ENCODE measurements at places on chromosomes 16 and 17.

DNA sequence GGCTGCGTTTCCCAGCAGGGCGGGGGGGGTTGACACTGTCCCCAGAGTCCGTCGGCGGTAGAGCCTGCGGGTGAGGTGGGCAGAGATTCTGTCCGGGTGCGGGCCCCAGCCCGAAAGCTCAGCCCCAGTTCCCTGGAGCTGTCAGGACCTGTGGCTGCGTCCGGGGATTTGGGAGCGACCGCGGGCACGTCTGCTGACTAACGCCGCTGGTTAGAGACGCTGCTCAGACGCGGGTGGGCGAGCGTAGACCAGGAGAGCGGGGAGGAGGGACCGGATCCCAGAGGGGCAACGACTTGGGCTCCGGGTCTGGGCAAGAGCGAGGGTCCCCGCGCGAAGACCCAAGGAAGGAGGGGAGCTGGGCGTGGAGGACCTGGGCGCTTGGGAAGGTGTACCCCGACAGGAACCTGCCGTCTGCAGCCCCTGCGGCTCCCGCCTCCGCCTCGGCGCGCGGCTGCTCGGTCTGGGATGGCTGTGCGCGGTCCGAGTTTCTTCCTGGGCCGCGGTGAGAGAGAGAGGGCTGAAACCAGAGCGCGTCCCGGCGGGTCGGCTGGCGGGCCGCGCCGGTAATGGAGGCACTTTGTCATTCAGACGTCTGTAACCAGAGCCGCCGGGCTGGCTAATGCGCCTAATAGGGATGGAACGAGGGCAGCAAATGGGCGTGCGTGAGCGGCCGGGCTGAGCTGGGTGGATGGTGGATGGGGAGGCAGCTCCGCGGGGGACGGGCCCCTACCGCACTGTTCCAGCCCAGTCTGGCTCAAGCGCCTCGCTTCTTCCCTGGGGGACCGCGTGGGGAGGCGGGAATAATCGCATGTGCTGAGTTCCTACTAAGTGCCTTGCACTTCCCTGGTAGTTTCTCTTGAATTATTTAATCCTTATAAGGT lies 2.3 kb downstream of the NGFR start:
- no peak for DNase-seq

DNA sequence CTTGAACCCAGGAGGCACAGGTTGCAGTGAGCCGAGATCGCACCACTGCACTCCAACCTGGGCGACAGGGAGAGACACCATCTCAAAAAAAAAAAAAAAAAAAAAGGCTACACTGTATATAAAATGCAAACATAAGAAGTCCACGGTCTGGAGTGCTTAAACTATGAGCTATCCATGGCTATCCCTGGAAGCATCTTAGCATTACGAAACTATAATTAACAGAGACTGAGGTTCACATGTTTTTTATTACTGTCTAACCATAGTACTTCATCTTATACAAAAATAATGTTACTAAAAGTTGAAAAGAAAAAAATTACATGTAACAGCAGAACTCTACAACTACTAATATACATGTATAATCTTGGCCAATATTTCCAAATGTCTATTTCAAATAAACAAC lies 32.8 kb downstream of the HELZ start:
- no peak for DNase-seq

- no peak for DNase-seq
Observed at GRCh38 chr16:57704011-57704904, 9.7 kb downstream of the DRC7 start.

GRCh38 chr17:73255671-73256181 lies 6.0 kb downstream of the CPSF4L start:
- DNase-seq: peak; percentile 21

GRCh38 chr16:67036323-67036741 lies 7.4 kb downstream of the CBFB start:
- no peak for DNase-seq

DNA sequence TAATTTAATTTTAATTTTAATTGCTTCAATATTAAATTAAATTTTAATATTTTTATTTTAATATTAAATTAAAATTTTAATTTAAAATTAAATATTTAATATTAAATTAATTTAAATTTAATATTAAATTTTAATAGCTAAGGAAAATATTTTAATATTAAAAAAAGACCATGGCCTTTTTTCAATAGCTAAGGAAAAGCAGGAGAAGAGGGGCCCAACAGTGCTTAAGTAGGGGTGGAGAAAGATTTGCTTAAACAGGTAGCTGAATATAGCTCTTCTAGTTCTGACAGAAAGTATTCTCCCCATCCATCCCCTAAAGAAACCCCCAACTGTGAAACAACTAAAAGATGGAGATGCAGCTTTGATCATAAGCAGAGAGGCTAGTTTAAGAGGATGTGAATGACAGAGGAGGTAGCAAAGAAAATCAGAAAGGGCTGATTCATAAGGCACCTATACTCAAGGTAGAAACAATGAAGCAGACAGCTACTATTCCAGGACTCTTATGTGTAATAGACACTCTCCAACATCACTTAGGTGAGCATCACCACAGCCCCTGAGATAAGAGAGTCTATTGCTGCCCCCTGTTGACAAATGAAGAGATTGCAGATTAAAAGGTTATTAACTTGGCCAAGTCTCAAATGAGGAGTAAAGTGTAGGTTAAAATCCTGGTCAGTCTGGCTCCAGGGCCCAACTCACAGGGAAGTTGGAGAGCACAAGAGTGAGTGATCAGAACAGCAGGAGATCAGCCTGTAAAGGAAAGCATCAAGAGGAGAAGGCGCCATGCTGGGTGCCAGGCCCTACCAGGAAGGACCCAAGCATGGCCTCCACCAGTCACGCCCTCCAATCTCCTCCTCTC lies 7.8 kb upstream of the RNASEK start:
- DNase-seq: no peak

DNA sequence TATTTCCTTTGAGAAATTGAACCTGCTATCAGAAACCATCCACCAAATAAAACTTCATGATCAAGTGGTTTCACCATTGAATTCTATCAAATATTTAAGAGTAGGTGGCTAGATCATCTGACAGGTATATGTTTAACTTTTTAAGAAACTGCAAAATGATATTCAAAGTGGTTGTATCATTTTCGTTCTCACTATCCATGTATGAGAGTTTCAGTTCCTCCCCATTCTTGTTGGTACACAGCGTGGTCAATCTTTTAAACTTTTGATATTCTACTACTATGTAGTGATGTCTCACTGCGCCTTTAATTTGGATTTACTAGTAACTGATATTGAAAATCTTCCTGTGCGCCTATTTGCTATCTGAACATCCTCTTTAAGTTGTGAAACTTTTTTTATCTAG lies 163.7 kb downstream of the CYB561 start:
- DNase-seq: no peak

DNA sequence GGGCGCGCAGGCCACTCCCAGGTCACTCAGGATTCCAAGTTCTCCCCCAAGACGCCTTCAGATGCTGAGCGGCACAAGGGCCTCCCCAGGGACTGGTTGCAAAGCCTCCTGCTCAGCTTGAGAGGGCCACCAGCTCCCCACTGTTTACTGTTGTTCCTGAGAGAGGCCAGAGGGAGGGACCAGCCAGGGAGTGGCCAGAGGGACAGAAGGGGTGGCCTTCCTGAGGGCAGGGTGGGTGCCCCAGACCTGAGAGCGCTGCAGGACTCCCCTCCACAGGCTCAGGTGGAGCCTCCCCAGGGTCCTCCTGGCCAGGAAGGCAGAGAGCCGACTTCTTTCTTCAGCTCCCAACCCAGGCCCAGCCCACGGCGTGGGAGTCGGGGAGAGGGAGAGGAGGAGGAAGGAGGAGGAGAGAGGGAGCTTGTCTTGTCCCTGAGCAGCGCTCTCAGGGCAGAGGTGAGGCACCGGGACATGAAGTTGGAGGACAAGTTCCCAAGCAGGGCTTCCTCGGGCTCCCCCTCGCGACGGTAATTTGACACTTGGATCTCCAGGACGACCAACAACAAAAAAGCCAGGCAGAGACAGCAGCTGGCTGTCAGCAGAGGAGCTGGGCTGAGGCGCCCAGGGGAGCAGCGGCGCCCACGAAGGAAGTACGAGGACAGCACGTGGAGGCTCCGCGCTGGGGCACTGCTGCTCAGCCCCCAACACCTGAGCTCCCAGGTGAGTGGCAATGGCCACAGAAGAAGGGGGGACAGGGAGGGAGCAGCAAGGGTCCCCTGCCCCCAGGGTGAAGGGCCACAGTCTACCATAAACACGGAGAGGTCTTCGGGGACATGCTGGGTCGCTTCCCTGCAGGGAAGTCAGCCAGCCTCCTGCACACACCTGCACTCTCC lies 497 bp downstream of the SMIM5 start:
- DNase-seq: peak; percentile 25

GRCh38 chr17:48333034-48333530 lies 96.9 kb downstream of the SKAP1 start:
- DNase-seq: no peak

DNA sequence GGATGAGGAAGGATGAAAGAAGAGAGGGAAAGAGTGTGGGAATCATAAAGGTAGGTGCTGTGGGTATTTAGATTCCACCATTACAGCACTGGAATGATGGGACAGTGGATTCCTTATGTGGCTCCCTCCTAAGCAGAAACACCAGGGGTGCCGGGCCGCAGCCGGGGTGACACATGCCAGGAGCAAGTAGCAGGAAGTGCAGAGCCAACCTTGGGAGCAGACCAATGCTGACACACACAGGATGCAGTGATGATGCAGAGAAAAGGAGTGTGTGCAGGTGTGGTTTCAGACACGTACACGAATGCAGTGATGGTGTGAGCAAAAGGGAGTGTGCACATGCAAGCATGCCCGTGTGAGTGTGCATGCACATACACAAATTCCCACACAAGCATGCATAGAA lies 338.0 kb downstream of the SLC39A11 start:
- DNase-seq: no peak

GRCh38 chr17:33046361-33047255 lies 55.0 kb downstream of the SPACA3 start:
- no peak for DNase-seq

GRCh38 chr16:31274831-31275816 lies 15.3 kb downstream of the ITGAM start:
- no peak for DNase-seq

- DNase-seq: no peak
Observed at GRCh38 chr17:1012823-1013728, 16.1 kb downstream of the TIMM22 start.

GRCh38 chr17:47621293-47622179 lies 28.2 kb upstream of the KPNB1 start:
- no peak for DNase-seq
